CD4-positive, alpha-beta T cell treated with Interleukin-4 for 1 hour (primary cell): ENCODE measurements at places on chromosomes 12 and 14.

- DNase-seq = no peak
Measured at GRCh38 chr12:109627633-109628032, 54.0 kb downstream of the MVK start.

DNA sequence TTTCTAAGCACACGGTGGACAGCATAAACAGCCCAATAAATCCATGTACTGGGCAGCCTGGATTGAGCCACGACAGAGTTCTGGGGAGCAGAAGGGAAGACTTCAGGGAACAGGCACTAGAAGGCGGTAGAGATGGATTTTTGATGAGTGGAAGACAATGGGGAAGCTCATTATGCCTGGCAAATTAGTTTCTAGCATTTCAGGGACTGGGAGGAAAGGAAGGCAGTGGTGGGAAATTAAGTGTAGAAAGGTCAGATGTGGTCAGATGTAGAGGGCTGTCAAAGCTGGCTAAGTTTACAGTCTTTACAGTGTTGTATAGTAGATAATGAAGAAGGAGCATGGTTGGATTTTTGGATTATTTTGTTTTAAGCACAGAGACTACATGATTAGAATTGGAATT lies 9.2 kb downstream of the EGLN3 start:
- no peak for DNase-seq

DNA sequence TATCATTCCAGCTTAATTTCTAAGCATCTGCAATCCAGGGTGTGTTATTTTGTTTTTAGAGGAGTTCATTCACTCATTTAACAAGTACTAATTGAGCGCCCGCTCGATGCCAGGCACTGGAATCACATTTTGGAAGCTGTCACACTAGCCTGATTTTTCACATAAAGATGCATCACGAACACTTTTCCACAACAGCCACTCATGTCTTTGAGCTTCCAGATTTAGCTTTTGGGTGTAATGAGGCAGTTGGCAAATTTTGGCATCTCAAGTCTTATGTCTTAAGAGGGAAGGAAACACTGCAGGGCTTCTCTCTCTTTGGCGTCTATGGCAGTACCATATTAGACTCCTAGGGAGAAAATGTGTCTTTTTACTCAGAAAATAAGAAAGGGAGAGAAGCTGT lies 14.0 kb downstream of the NRXN3 start:
- DNase-seq = no peak

- no peak for DNase-seq
Measured at GRCh38 chr12:116402163-116402939, 124.9 kb upstream of the MED13L start.

DNA sequence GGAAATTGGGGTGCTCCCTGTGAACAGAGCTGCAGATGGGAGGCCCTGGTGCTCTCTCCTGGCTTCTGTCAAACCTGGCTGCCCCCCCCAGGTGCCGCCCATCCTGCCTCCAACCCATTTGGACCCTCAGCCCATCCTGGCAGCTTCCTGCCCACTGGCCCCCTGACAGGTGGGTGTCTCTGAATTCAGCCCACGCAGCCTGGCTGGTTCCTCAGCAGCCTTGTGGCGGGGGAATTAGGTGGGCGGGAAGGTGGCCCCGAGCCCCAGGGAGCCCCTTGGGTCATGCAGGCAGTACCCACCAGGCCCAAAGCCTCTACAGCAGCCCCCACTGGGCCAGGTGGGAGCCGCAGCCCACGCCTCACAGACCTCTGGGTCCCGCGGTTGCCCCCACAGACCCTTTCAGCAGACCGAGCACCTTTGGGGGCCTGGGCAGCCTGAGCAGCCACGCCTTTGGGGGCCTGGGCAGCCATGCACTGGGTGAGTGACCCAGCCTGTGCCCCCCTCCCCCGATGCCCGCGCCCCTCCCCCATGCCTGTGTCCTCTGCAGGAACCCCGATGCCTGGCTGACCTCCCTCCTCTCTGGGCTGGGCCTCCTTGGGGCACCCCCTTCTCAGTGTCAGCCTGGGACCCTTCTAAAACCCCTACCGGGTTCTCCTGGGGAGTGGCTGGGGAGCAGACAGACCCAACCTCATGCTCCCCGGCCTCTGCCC lies 28.9 kb downstream of the LRCOL1 start:
- DNase-seq = no peak

GRCh38 chr14:53180272-53181221 lies 27.4 kb upstream of the DDHD1 start:
- DNase-seq = peak; percentile 18

- no peak for DNase-seq
Measured at GRCh38 chr14:104871656-104872468, 6.8 kb downstream of the CEP170B start.
